ENCODE measurements at places on chromosomes 7 and 10.
A peak's percentile ranks its signal among the peaks of the same experiment; 100 is the strongest.

DNA sequence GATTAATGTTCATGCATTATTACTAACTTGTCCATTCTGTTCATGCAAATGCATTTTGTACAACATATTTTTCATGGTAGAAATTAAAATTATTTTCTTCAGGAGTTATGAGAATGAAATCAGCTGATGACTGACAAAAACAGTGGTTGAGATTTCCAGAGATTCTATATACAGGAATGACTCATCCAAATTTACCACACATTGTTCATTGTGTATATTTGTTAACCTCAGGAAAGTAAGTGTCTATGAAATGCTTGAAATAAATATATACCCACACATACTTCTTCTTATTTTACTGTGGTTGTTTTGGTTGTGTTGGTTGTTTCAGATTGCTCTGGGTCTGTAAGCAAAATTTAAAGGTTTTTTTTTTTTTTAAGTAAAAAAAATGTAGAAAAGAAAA, 108.1 kb upstream of the SP8 start:
- DNase-seq, result no peak

DNA sequence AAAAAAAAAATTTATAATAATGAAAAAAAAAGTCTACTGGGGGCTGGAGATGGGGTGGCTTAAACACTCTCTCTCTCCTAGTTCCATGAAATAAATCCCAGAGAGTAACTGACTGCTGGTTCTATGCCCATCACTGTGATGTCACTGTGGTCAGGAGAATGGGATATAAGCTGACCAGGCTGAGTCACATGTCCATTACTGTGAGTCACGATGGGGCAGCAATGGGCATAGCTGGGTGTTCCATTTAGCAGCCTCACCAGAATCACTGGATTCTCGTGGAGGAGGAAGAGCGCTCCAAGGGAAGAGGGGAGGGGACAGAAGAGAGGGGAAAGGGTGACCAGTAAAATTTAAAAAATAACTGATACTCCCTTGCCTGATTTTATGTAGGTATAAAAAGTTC, 37.1 kb downstream of the MASTL start:
- DNase-seq, result no peak

DNA sequence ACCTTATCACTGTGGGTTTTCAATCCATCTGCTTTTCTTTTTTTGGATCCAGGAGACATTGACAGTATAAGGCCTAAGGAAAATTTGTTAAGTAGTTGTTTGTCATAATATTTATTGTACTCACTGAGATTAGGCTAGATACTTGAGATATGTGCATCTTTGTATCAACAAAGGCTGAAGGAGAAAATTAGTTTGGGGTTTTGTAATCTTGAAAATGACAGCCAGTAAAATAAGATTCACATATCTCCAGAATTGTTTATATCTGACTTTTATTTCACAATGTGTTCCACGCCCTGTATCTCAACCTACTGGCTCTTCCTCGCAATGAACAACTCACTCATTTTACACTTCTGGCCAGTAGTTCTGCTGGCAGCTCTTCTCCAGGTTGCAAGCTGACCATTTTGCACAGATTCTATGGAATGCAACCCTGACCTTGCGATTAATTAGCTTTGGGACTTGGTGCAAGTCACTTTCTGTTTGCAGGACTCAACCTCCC, 132.7 kb downstream of the GATA3 start:
- no peak for DNase-seq

- peak; percentile 78 for DNase-seq
Measured at GRCh38 chr10:86730227-86730626, 26.2 kb upstream of the BMPR1A start.

GRCh38 chr10:14625192-14625631, 149.5 kb downstream of the FAM107B start:
- no peak for DNase-seq

- peak; percentile 88 for DNase-seq
Measured at GRCh38 chr10:79246606-79247275, 100.5 kb upstream of the PPIF start.

- no peak for DNase-seq
Measured at GRCh38 chr10:105161149-105161548, 520.1 kb downstream of the SORCS3 start.

DNA sequence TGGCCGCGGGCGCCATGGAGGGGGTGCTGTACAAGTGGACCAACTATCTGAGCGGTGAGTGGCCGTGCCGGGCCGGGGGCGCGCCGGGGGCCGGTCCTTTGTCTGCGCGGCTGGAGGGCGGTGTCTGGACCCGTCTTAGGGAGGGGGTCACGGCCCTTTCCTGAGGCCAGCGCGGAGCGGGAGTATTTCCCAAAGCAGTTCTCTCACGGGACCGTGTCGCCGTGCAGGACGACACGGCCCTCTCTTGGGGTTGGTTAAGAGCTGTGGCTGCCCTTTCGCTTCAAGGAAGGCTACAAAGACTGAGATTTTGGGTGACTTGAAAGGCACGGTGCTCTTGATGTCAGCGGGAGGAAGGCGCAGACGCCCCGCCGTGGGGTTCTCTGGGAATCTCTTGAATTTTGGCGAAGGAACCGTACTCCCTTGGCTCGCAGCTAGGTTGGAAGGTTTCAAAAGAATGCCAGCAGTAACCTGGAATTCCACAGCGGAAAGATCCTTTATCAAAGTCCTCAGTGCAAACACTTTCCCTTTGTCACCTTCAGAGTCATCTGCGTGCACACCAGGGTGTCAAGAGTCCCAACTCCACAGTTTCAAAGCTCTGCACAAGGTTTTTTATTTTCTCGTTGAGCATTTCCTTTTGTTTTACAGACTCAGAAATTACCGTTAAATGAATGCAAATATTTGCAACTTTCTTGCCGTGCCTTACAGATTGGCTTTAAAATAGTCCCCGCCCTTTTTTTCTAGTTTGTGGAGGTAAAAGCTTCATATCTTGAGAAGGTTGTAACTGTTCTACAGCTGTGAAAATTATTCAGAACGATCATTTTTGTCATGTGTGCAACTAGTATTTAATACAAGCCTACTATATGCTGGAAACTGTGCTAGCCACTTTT, 780 bp downstream of the PLEKHA8 start:
- DNase-seq, result peak; percentile 73

DNA sequence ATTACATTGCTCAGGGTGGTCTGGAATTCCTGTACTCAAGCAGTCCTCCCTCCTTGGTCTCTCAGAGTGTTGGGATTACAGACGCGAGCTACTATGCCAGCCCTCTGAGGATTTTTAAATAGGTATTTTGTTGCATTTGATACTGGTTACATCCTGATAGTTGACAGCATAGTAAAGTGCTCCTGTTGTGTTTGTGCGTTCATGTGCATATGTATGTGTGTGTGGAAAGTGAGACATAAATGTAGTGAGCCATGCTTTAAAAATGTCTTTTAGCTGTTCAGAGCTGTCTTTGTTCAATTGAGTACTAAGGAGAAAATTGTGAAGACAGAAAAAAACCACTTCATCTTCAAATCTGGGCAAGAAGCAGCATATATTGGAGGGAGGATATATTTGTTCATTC, 27.8 kb downstream of the ZNRF2 start:
- no peak for DNase-seq

- DNase-seq, result no peak
Measured at GRCh38 chr7:21023841-21024484, 237.3 kb upstream of the SP8 start.

DNA sequence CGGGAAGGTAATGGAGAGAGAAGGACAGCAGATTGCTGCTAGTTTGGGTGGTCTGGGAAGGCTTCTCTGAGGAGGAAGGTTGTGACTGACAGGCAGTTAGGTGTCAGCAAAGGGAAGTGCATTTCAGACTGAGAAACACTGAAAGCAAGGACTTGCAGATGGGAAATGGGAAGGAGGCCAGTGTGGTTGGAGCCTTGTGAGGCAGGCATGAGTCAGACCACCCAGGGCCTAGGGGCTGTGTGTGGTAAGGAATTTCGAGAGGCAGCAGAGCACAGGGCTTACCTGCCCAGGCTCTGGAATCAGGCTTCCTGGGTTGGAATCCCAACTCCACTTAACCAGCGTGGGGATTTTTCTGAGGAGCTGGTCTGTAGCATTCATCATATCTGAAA, 53.5 kb downstream of the NRF1 start:
- DNase-seq, result no peak

GRCh38 chr10:116470768-116471415, 43.2 kb downstream of the PNLIPRP3 start:
- no peak for DNase-seq

DNA sequence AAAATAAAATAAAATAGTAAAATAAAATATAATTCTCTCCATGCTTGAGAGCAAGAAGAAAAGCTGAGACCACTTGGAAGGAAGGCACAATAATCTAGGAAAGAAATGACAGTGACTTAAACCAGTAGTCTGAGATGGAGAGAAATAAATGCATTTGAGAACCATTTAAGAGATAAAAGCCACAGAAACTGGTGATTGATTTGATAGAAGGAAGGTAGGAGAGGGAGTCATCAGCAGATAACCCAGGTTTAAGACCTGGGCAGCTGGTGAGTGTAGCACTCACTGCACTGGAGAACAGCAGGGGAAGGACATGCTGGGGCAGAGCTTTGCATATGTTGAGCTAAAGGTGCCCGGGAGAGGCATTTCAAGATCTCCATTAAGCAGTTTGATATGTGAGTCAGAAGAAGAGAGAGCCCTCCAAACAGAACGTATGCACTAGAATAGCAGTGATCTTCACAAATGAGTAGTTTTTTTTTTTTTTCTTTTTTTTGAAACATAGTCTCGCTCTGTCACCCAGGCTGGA, 268.0 kb downstream of the DYNC1I1 start:
- no peak for DNase-seq

GRCh38 chr7:126657137-126657536, 595.6 kb downstream of the GRM8 start:
- no peak for DNase-seq

DNA sequence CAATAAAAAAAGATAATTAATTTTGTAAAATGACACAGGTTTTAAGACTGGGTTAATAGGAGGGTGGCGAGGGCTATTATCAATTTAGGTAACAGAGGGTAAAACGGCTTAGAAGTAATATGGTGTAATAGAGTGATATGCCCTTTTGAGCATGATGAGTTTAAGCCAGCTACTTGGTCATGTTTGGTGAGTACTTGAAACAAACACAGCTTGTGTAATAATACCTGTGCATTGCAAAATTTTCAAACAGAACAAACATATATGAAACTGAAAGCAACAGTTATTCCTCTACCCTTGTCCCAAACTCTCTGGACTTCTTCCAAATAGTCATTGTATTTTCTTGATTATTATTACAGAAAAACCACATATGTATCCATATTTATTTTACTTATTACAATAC, 241.7 kb downstream of the MAGI2 start:
- DNase-seq, result no peak

DNA sequence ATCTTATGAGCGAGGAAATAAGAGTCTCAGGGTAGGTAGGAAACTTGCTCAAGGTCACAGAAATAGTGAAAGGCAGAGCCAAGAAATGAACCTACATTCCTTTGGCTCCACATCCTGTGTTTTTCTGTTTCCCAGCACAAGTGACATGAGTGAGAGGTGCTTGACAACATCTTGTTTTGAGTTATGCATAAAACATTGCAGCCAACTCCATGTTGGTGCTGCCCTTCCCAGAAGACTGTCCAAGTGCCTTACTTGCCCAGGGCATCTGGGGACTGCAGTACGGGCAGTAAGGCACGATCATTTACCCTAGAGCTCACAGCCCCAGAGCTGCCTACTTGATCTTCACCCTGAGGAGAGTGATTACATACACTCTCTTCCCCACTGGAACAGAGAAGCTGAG, 148.8 kb downstream of the NOC3L start:
- DNase-seq, result no peak

GRCh38 chr7:141114029-141114664, 40.3 kb downstream of the TMEM178B start:
- DNase-seq, result no peak

DNA sequence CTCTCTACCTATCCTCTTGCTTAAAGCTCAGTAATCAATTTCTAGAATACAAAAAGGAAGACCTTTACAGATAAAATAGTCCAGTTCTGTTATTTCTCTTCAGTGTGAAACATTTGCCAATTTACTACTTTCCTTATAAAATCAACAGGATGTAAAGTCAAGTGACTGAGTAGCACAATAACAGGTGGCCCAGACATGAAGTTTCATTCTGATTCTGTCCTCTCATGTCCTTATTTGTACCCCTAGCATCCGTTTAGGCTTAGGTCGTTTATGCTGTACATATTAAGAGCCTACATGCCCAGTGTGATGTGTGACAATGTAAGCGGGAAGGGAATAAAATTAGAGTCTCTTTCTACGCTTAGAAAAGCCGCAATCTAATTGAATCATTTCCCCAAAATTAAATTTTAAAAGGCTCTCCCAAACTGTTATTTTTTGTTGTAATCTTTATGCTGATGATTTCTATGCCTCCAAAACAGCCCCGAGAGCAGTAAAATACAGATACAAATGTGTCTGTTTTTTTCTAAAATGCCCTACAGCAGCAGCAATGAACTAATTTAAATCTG, 29.1 kb downstream of the EPC1 start:
- no peak for DNase-seq

DNA sequence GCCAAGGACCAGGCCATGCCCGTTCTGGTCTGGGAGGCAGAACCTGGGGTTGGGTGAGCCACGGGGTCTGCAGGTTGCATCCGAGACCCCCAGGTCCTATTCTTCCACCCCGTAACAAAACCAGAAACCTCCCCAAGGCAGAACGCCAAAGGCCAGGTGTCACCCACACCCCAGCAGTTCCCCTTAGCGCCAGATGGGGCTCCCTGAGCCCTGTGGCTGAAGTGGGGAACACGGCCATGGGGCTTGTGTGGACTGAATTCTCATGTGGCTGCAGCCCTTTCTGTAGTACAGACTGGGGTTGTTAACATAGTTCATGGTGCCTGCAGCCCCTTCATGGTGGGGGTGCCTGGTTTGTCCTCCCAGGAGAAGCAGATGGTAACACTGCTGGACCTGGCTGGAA, 10.2 kb downstream of the BRI3 start:
- DNase-seq, result no peak

- no peak for DNase-seq
Measured at GRCh38 chr7:26978146-26978545, 113.8 kb upstream of the SKAP2 start.

DNA sequence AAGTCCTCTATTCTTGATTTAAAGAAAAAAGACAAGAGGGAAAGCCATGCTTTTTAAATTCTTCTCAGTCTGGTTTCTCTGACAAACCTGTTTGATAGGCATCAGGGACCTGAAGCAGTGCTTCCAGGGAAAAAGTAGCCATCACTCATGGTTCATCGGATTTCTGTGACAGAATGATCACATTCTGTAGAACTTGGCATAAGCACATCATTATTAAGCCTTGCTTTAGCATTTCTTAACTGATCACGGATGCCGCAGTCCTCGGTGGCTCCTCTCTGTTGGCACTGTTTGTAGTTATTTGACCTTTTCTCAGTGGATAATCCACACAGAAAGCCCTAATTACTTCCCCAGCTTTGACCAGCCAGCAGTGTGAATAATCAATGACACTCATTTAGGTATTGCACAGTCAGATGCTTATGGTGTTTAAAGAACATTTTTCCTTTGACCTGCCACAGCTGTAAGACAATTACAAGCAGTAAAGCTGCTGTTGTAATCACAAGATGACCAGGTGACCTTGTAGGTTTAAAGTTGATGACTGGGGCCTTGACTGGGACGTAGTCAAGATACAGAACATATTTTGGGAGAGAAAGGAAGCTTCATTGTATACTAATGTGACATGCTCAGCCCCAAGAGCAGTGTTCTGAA, 64.4 kb upstream of the SKAP2 start:
- no peak for DNase-seq

Measured in Right ventricle myocardium superior (tissue), 1 donor.